T-helper 17 cell (primary cell): ENCODE measurements at places on chromosomes 1 and 21. TPM values are rescaled to one million over a fixed set of nuclear protein-coding genes. Genes with fewer than 3 reads are reported as not detected.

The NBPF3 gene
- total RNA-seq = 11.4 TPM

The NPR1 gene
- not detected for total RNA-seq

The ARMH1 gene
- total RNA-seq = 53.0 TPM

The TMEM269 gene
- 0.47 TPM for total RNA-seq

The HAO2 gene
- total RNA-seq = not detected

The S100B gene
- total RNA-seq = not detected

- no peak for DNase-seq
Measured at GRCh38 chr21:36773117-36773516, 74.2 kb downstream of the SIM2 start.

- no peak for DNase-seq
Measured at GRCh38 chr21:15063081-15063813, 1.6 kb downstream of the NRIP1 start.

GRCh38 chr1:177249231-177249630 lies 78.5 kb downstream of the BRINP2 start:
- no peak for DNase-seq

DNA sequence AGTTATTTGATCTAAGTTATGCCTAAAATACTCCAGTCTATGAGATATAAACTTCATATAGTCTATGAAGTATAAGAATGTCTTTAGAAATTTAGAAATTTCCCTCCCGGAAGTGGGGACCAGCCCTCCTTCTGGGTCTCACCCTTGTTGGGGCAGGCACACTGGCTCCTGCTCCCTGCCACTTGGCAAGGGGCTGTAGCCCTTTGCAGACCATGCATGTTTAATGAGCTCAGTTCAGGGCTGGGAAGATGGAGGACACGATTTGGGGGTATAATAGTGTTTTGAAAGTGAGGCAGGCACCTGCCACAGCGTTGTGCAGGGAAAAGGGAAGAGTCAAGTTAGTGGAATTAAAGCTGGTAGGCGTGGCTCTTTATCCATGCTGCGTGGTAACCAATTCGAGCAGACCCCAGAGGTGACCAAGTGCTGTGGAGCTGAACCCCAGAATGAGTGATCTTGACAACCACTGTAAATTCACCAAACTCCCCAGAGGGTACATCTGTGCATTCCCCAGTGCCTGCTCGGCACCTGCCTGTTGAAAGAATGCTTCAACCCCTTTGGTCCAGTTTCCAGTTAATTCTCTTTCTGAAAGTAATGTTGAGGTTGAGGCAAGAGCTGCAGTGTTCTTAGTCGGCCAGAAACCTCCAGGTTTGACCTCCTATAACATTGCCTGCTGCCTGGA lies 79.6 kb downstream of the DOP1B start:
- DNase-seq = no peak

GRCh38 chr1:59125676-59126320 lies 171.1 kb upstream of the FGGY start:
- no peak for DNase-seq

- DNase-seq = no peak
Measured at GRCh38 chr1:17632541-17633184, 93.2 kb downstream of the ARHGEF10L start.

GRCh38 chr1:19512545-19512944 lies 27.2 kb upstream of the CAPZB start:
- DNase-seq = no peak

DNA sequence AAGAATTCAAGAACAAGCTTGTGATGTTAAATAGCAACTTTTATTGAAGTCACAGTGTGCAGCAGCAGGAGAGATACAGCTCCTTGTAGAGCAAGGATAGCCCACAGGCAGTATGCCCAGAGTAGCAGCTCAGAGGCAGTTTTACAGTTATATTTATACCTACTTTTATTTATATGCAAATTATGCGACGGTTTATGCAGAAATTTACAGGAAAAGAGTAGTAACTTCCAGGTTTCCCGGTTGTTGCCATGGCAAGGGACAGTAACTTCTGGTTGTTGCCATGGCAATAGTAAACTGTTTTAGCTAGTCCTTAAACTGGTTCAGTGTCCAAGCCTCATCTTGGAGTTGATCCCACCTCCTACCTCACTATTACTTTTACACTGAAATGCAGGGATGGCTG lies 344.6 kb upstream of the LYPLAL1 start:
- DNase-seq = no peak

DNA sequence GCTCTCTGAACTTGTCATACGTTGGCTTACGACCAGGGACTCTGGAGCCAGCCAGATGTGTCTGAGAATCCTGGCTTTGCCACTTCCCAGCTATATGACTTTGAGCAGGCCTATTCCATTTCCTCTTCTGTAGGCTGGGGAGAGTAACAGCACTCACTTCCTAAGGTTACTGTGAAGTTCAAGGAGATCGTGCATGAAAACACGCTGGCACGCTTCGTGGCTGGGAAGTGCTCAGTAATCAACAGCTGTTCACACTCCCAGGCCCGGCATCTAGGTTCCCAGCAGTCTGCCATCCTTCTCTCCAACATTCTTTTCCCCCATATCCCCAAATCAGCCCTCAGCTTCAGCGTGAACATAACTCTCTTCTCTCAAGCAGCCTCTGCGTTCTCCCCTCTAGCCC lies 2.0 kb downstream of the ASCL5 start:
- DNase-seq = no peak

DNA sequence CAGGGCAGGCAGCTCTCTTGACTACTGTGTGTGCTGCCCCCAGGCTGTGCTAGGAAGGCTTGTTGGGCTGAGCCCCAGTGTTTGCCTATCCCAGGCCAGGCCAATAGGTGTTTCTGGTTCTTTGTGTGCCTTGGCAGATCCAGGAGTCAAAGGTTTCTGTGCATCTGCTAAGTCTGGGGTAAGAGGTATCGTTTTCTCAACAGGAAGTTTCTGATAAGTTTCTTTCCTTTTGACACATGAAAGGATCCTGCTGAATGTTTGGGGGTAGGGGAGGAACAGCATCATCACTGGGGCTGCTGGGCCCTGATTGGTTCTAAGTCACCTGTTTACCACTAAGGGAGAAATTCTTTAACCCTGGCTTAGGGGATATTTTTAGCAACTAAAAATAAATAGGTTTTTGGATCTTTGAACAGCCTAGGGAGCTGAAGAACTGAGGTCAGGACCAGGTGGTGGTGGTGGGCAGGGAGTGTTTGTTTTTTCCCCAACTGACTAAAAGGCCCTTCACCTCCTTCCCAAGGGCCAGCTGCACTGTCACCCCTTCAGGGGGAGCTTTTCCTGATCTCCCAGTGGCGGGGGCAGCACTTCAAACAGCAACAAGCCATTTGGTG lies 85.1 kb downstream of the KCNN3 start:
- DNase-seq = no peak

GRCh38 chr1:204207136-204207616 lies 6.6 kb downstream of the GOLT1A start:
- DNase-seq = peak; percentile 75
